Fibroblast of pulmonary artery (primary cell): ENCODE measurements at places on chromosomes 12 and 14.
A peak's percentile ranks its signal among the peaks of the same experiment; 100 is the strongest.

- peak; percentile 60 for DNase-seq
These were observed 199.9 kb upstream of the FOXN3 start for GRCh38 chr14:89616852-89617341.

DNA sequence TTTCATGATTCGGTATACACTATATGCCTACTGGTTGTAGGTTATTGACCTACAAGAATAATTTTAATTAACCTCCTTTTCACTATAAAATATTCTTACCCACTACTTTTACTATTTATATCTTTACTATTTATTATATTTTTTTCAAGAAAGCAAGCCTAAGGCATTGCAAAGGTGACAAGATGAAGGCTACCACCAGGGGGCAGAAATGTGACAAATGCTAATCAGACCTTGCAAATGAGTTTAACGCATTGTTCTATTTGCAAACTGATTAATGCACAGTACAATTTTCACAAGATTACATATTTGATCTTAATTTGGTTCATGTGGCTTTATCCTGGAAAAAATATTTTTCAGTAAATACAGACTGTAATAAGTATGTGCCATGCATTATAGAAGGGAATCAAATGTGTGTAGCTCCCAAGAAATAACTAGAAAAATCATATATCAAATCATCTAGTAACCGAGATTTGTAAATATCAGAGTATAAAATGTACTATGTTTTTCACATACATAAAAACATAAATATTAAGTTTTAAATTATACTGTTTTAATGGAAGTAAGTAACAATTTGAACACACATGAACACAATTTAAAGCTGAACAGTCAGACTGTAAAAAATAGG lies 107.0 kb downstream of the ADAMTS20 start:
- peak; percentile 78 for DNase-seq

- DNase-seq: no peak
These were observed 30.8 kb downstream of the CACNA1C start for GRCh38 chr12:2083561-2083960.

DNA sequence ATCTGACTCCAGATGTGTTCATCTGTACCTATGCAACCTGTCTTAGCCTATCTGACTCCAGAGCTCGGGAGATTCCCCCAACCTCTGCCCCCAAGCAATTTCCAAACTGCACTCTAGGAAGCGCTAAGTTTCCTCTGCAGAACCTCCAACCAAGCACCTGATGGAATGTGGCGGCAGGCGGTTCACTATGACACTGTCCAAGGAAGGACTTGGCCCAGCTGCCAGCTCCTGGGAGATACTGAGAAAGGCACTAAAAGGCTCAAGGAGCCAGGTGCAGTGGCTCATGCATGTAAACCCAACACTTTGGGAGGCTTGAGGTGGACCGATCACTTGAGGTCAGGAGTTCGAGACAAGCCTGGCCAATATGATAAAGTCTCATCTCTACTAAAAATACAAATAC lies 244.0 kb downstream of the BCL11B start:
- DNase-seq: no peak

DNA sequence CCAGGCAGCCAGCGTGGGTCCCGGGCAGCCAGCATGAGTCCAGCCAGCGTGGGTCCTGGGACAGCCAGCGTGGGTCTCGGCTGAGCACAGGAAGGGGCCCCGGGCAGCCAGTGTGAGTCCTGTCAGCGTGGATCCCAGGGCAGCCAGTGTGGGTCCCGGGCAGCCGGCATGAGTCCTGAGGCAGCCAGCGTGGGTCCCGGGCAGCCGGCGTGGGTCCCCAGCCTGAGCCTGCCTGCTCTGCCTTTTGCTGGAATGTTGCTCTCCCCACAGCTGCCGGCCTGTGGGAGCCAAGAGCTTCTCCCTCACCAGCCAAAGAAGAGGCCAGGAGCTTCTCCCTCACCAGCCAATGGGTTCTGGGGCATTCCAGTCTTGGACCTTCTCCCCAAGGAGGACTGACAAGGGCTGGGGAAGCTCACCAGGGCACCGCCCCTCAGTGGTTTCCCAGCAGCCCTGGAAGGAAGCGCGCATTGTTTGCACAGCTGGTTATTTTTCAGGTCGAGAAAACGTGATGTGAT lies 15.0 kb upstream of the RFLNA start:
- DNase-seq: no peak

DNA sequence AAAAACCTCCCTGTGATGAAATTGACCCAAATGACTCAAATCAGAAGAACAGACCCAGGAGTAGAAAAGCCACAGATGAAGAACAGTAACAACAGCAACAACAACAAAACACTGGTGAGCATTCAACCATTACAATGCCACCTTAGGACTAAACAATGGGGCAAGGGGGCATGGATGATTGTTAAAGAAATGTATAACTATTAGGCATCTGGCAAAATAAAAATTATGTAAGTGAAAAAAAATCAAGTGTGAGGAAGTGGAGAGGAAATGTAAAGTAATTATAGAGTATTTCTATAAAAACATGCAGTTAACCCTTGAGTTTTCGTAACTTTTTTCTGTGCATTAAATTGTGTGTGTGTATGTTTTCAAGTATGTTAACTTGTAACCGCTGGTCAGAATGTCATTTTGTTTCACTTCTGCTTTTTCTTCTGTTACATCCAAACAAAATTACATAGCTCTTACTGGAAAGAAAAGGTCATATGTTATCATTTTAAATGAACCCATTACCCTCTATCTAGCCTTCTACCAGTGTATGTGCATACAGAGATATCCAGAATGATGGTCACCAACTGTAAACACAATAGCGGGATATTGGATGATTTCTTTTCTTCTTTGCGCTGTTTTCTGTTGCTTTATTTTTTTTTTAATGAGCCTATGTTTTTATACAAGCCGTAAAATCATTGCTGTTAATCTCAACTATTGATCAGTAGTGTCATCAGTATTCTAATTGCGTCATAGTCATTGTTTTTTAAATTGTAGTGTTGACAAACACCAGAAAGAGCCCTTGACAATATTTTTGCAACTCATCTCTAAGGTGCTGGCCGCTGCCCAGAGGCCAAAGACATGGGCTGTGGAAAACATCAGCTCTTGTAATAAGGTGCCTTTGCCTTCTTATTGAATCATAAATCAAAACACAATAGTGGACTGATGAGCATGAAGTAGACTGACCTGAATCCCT lies 170.6 kb downstream of the CRADD start:
- peak; percentile 27 for DNase-seq

DNA sequence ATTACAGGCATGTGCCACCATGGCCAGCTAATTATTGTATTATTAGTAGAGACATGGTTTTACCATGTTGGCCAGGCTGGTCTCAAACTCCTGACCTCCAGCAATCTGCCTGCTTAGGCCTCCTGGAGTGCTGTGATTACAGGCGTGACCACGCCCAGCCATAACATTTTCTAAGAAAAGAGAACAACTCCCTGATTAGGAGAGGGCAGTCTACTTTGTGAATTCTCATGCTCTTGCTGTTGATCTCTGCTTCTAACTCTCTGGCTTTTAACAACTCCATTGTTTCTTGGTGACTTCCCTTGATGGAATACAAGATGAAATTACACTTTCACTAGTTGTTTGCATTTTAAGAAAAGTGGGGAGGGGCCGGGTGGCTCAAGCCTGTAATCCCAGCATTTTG lies 33.6 kb downstream of the SSH1 start:
- peak; percentile 30 for DNase-seq

- no peak for DNase-seq
These were observed 53.5 kb downstream of the IGF1 start for GRCh38 chr12:102426599-102427542.

GRCh38 chr12:131736446-131737149 lies 25.7 kb downstream of the SFSWAP start:
- no peak for DNase-seq

GRCh38 chr14:61394542-61394941 lies 73.2 kb downstream of the PRKCH start:
- DNase-seq: no peak

- DNase-seq: no peak
These were observed 69.9 kb upstream of the FOXN3 start for GRCh38 chr14:89486961-89487360.

DNA sequence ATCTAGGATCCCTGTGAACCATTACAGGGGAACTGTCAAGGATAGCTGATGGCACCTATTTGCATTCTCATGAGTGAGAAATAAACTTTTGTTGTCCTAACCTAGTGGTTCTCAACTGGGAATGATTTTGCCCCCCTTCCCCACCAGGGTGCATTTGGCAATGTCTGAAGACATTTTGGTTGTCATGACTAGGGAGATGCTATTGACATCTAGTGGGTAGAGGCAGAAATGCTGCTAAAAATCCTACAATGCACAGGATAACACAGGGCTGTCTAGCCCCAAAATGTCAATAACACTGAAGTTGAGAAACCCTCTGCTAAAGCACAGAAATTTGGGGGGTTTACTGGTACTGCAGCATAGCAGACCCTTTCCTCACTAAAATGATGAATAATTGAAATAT lies 140.9 kb upstream of the SRRM4 start:
- DNase-seq: no peak

- peak; percentile 10 for DNase-seq
These were observed 2.9 kb downstream of the SLC17A8 start for GRCh38 chr12:100359822-100360221.

GRCh38 chr14:58941629-58942028 lies 246.8 kb upstream of the DAAM1 start:
- no peak for DNase-seq

DNA sequence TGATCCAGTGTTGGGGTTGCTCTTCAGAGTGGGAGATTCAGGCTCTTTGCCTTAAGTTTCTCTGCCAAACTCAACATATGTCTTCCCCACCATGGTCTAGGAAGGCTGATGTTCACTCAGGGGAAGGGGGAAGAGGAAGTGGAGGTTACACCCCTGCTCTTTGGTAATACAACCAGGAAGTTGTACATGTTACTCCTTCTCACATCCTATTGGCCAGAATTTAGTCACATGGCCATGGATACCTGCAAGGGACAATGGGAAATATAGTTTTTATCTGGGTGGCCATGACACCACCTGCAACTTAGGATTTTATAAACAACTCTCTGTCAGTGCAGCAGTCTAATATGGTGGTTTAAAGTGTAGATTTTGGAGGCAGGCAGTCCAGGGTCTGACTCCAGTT lies 150.9 kb downstream of the TBX5 start:
- DNase-seq: no peak

DNA sequence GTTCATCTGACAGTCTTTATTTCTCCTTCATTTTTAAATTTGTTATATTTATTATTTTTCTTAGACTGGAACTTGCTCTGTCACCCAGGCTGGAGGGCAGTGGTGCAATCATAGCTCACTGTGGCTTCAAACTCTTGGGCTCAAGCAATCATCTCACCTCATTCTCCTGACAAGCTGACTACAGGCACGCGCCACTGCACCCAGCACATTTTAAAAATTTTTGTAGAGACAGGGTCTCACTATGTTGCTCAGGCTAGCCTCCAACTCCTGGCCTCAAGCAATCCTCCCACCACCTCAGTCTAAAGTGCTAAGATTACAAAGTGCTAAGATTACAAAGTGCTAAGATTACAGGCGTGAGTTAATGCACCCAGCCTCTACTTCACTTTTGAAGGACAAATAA lies 96.6 kb downstream of the RALGAPA1 start:
- DNase-seq: no peak

DNA sequence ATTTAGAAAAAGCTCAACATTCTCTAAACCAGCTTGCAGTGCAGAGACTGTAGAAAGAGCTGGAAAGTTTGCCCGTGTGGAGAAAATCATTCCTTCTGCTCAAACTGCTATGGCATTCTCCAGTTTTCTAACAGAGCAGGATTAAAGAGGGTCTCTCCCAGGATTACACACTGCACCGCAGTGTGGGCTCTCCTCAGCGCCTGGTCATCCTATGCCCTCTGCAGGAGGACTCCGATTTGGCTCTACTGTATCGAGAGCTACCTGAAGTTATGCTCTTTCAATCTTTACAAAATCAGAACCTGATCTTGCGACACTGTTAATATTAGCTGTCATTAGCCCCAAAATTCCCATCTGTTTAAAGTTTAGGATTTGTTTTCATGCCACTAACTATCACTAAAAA lies 33.0 kb downstream of the BHLHE41 start:
- no peak for DNase-seq

DNA sequence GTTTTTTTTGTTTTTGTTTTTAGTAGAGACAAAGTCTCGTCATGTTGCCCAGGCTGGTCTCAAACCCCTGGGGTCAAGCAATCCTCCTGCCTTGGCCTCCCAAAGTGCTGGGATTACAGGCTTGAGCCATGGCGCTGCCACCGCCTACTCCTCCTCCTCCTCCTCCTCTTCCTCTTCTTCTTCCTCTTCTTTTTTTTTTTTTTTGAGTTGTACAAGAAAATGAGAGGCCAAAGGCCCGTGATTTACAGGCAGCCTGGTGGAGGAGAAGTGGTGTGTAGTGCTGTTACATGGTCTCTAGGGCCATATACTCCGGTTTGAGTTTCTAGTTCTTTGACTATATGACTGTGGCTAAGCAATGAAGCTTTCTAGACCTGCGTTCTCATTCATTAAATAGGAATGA lies 29.6 kb upstream of the SPPL3 start:
- no peak for DNase-seq

- peak; percentile 33 for DNase-seq
These were observed 576.7 kb downstream of the SLC16A7 start for GRCh38 chr12:60172266-60173211.

DNA sequence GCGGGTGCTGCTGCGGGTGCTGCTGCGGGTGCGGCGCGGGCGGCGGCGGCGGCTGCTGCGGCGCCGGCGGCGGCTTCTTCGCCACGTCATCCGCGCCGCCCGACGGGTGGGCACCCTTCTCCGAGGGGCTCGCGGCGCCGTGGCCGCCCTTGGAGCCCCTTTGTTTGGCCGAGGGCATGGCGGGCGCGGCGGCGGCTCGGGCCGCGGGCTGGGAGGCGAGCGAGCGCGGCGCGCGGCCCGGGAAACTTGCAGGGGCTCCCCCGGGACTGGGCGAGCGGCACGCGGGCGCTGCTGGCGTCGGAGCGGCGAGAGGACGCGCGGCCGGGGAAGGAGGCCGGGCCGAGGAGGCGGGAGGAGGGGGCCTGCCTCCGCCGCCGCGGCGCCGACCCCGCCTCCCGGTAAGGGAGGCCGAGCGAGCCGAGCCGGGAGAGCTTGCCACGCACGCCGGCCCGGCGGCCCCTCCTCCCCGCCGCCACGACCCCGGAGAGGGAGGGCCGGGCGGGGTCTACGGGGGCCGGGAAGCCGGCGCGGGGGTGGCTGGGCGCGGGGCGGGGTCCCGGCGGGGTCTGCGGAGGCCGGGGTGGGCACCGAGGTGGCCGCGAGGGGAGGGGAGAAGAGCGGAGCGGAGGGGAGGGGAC lies at the start of gene CKAP4:
Gene CKAP4 (minus strand): TSS at position 347 of the 638 bp plus-strand sequence. CDS start 169 bp downstream, at position 178.
- DNase-seq: peak; percentile 80

GRCh38 chr14:63210812-63211211 lies 6.6 kb downstream of the RHOJ start:
- no peak for DNase-seq

DNA sequence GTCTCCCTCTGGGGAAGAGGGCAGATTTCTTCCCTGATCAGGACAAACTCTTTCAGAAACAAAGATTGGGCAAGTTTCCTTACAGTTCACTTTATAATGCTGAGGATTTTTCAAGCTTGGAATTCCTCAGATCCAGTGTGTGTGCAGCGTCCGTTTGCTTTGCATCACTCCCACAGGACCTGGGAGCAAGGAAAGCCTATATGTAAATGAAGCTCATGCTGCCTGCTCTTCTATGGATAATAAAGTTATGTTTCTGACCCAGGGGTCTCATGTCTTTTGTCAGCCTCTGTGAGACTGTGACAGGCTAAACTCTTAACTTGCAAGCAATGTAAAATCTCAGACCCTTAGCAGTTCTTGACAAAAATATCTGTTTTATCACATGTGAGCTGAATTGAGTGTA lies 41.6 kb downstream of the TRHDE start:
- no peak for DNase-seq

- no peak for DNase-seq
These were observed 81.6 kb downstream of the IPO8 start for GRCh38 chr12:30614031-30614430.

- no peak for DNase-seq
These were observed 103.5 kb upstream of the FRMD6 start for GRCh38 chr14:51548187-51548586.

- no peak for DNase-seq
These were observed 19.7 kb downstream of the PLEKHG3 start for GRCh38 chr14:64723691-64724577.
